Caudate nucleus (tissue), 63 donors: ENCODE measurements at places on chromosomes 1 and 21.

DNA sequence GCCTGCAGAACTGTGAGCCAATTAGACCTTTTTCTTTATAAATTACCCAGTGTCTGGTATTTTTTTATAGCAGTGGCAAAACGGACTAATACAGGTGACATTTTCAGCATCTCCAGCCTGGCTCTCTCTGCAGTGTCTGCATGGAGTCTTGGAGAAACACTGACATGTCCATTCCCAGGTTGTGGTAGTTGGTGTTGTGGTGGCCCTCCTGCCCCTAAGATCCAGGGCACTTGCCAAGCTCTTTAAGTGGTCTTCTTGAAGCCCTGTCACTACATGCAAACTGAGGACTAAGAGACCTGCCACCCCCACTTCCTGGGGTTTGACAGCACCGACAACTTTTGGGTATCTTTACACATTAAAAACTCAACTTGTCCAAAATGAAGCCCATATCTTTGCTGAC lies 419.4 kb downstream of the NPHP4 start:
- DNase-seq, result no peak

DNA sequence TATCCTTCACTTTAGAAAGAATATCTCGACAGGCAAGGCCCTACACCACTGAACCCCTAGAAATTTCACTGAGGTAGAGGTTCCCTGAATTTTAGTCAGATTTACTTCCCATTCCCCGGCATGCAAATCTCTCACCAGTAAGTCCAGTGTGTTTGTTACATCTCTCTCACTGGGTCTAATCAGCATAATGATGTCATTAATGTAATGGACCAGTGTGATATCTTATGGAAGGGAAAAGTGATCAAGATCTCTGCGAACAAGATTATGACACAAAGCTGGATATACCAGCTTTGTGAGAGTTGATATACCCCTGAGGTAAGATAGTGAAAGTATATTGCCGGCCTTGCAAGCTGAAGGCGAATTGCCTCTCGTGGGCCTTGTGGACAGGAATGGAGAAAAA lies 7.9 kb downstream of the RNU11 start:
- no peak for DNase-seq

GRCh38 chr1:21021311-21021710 lies 155.4 kb downstream of the EIF4G3 start:
- DNase-seq, result no peak

DNA sequence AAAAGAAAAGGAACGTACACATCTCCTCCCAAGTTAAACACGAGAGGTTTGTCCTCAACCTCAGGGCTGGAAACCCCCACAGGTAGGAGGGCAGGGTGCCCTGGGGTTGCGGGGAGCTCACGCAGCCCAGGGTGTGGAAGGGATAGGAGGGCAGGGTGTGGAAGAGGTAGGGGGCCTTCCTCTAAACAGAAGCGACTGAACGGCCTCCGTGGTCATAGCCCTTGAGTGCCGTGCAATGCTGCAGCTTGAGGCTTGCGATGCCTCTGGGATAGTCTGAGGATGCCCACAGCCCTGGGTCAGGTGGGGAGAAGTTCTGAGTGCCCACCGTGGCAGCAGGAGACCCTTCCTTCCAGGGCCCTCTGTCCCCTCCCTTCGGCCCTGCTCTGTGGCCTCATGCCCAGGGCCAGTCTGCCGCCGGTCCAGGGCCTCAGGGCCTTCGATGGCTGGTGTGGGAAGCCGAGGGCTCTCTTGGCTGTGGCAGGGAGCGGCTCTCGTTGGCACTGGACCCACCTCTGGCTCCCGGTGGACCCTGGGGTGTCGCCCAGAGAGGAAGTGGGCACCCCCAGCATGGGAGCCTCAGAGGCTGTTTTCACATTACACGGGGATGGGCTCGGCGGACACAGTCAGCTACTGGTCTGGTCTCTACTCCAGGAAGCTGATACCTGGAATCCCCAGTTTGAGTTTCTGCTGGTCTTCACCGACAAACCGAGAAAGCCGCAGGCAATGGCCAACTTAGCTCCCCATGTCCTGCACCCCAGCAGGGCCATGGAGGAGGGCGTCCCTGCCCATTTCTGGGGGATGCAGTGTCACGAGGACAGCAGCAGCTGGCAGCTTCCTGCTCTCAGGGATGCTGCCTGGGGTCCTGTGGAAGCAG lies 6.4 kb upstream of the CDK11B start:
- DNase-seq, result no peak

DNA sequence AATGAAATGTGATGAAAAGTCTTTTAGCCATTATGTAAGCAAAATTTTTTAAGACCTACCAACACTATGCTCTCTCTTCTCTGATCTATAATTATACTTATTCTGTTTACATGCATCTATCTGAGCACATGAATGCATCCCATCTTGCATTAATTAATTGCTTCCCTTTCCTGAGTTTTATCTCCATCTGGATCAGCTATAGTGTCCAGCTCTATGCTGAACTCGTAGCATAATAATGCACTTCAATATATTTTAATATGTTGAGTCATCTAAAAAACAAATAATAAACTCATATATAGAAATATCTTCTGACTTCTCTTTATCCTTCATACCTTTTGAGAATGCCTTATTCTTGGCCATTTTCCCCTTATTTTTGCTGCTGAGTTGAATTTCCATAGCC lies 1097.8 kb downstream of the TTLL7 start:
- no peak for DNase-seq

- DNase-seq, result no peak
Measured at GRCh38 chr1:227901239-227901905, 46.4 kb downstream of the WNT9A start.

DNA sequence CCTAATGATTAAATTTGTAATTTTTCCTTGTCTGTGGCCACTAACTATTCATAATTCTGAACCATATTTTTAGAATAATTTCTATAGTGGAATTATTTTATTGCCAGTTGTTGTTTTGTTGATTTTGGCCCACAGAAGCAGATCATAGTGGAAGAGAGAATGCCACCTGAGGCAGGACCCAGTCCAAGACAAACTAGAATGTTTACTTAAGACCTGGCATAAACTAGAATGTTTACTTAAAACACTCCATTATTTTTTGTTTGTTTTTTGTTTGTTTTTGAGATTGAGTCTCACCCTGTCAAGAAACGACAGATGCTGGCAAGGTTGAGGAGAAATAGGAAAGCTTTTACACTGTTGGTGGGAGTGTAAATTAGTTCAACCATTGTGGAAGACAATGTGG lies 310.2 kb downstream of the MRPL39 start:
- no peak for DNase-seq

GRCh38 chr1:28102189-28102588 lies 13.8 kb upstream of the EYA3 start:
- DNase-seq, result no peak

- DNase-seq, result no peak
Measured at GRCh38 chr1:103063921-103064320, 44.4 kb downstream of the COL11A1 start.

DNA sequence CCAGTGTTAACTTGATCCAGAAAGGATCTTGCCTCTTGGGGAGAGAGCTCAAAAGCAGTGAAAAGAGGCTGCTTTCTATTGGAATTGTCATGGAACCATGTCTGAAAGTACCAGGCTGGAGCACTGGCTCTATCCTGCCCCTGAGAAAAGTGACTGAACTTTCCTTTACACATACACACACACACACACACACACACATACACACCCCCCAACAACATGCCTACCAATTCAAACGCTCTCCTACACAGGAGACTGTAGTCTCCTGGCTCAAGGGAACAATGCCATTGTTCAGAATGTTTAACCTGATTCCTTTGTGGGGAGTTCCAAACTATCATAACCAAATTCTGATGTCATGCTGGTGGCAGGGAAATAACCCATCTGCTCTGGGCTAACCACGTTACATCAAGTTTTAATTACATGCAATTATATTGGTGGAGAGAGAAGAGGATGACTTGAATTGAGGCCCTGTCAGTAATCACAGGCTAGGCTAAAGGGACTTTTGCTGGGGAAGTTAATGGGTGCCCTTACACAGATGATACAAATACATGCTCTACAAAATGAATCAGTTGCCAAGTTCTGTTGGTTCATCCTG lies 52.3 kb upstream of the DUSP10 start:
- no peak for DNase-seq

DNA sequence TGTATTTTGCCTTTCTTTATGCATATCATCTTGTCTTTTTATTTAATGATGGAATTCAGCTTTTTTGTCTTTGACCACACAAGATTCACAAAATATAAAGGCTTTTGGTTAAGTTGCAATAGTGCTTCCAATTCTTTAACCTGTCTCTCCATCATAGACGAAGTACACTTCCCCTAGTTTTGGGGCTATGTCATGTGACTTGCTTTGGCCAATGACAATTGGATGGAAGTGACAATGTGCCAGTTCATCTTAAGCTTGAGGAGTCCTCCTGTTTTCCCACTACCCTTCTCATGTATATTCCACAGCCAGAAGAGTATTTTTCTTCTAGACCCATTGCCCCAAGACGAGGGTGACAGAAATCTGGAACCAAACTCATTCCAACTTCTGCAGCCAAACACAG lies 419.6 kb upstream of the BRINP3 start:
- DNase-seq, result no peak

GRCh38 chr1:183598386-183598785 lies 8.1 kb upstream of the NCF2 start:
- no peak for DNase-seq

- DNase-seq, result no peak
Measured at GRCh38 chr1:90706437-90707362, 10.4 kb downstream of the BARHL2 start.

- DNase-seq, result no peak
Measured at GRCh38 chr1:40929155-40929554, 50.3 kb upstream of the CTPS1 start.

GRCh38 chr1:53577761-53578100 lies 118.5 kb downstream of the DMRTB1 start:
- DNase-seq, result no peak

GRCh38 chr1:154999571-155000410 lies 2.8 kb upstream of the ZBTB7B start:
- DNase-seq, result no peak

DNA sequence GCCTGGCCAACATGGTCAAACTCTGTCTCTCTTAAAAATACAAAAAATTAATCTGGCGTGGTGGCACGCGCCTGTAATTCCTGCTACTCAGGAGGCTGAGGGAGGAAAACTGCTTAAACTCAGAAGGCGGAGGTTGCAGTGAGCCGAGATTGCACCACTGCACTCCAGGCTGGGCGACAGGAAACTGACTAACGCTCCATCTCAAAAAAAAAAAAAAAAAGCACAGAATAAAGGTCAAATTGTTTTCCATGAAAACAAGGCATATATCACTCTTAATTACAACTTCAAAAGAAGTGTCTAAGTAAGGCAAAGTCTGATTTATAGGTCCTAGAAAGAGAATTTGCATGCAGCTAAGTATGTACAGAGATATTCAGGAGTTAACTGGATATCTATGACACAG lies 25.6 kb downstream of the EYA3 start:
- DNase-seq, result no peak
